ENCODE measurements at places on chromosomes 13 and 19.

GRCh38 chr13:43158516-43158915 lies 135.1 kb downstream of the DNAJC15 start:
- no peak for DNase-seq

DNA sequence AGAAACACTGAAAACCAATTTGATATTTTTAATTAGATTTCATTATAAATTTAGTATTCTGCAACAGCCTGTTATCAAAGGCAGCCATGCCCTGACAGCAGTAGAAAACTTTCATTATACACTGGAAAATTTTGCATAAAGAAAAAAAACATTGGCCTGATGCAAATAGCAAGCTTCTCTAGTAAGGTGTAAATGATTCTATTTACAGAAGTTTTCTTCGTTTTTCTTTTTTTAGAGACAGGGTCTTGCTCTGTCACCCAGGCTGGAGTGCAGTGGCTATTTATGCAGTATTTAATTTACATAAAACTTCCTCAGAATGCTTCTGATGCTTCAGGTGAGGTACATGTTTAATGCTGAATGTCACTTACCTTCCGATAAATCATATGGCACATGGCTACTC lies 67.0 kb downstream of the ABCC4 start:
- no peak for DNase-seq

DNA sequence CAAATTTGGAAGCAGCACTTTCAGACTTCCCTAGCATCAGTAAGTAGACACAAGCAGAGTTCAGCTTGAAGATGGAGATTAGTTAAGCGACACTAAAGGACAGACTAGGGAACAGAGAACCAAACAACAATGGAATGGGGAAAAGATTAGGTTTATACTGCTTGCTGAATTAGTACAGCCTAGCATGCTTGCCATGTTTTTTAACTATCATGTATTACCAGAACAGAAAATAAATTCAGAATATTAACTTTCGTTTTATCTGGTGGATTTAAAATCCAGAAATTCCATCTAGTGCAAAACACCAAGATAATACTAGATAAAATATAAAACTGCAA lies 451.5 kb upstream of the SLC10A2 start:
- no peak for DNase-seq

GRCh38 chr19:43450545-43450997 lies 14.8 kb downstream of the LYPD3 start:
- DNase-seq: peak; percentile 61

GRCh38 chr19:54191011-54191810 lies at the start of gene TSEN34:
TSS of gene TSEN34 (plus strand) at chr19:54191308. CDS start at chr19:54191365, 57 bp downstream.
- peak; percentile 81 for DNase-seq

- DNase-seq: peak; percentile 77
Measured at GRCh38 chr19:38543807-38544568, 73.8 kb downstream of the MAP4K1 start.

- peak; percentile 75 for DNase-seq
Measured at GRCh38 chr19:41324921-41325639, 15.1 kb downstream of the CCDC97 start.

DNA sequence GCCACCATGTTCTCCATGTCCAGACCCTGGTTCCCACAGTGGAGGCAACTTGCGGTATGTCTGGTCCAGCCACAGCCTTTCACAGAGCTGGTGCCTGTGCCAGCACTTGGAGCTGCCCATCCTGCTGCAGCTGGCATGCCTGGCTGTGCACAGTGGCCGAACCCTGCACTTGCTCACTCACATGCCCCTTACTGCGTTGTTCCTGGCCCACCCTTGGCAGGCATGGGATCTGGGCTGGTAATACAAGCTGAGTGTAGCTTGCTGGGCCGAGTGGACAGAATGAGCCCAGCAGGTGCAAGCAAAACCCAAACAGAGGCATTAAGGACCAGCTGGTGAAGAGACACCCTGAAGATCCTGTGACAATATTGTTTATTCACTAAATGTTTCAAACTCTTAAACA lies 583.9 kb upstream of the SLITRK6 start:
- DNase-seq: no peak

DNA sequence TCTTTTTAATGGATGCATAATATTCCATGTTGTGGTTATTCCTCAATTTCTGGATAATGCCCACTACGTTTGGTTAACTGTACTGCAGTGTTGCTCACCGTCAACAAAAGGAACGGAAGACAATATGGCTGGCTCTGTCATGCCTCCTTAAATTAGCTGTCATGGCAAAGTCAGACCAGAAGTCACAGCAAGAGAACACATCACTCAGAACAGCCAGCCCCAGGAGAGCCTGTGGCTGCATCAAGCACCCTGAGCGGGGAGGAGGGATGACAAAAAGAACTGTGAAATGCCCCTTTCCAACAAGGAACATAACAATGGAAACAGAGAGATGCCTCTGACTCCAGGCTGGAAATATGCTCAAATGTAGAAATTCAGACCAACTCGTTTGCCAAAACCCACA lies 366.0 kb upstream of the ZNF507 start:
- DNase-seq: no peak

DNA sequence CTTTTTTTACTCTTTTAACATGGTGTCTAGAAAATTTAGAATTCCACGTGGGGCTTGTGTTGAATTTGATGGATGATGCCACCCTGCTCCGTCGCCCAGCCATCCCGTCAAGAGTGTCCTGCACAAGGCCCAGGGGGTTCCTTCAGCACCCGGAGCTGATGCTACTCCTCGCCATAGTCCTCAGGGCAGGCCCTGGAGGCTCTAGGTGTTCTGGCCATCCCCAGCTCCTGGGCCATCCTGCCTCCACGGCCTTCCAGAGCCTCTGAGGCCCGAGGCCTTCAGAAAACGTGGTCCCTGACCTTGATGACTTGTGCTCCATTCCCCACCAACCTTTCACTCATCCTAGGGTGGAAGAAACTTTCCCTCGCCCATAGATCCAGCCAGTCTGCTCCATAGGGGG lies 3.3 kb downstream of the AKT1S1 start:
- DNase-seq: no peak

GRCh38 chr19:45314708-45315245 lies 7.9 kb downstream of the CKM start:
- no peak for DNase-seq

- DNase-seq: no peak
Measured at GRCh38 chr13:101202590-101202989, 213.7 kb downstream of the NALCN start.
